NCI-H1436 (cell line): ENCODE measurements at places on chromosomes 4 and X.

DNA sequence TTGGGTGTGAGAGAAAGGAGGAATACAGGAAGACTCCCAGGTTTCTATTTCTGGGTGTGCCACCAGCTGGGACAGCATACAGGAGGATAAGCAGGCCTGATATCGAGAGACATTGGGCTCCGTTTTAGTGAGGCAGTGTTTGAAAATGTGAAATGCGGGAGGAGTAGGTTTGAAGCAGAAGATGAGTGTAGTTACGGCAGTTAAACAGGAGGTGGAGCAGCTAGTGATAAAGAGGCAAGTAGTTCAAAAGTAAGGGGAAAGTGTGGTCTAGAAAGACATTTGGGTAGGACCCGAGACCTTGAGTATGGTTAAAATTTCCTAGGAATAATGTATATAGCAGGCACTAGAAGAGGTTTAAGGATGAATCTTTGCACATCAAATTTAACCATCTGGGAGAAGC is 42.4 kb downstream of the DCUN1D4 start:
- no peak for DNase-seq

DNA sequence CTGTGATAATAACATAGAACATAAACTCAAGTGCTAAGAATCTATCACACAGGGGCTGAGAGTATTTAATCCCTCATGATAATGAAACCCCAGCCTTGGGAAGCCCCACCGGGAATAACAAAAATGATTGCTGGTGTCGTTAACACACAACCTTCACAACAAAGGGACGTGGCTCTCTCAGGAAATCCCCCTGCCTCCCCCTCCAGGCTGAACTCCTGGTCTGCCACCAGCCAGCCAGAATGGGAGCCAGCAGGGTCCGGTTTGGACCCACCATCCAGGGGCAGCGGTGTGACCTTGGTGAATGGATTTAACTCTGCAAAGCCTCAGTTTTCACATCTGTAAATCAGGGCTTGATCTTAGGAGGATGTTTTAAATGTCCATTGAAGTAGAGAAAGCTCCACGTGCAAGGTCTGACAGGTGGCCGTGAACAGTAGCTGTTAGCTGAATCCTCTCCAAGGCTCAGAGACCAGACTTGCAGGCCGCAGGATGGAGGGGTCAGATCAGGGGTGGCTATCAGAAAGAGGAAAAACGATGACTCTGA is 46.5 kb downstream of the ABLIM2 start:
- peak; percentile 7 for DNase-seq

- no peak for DNase-seq
Measured at GRCh38 chrX:54076903-54077302, 32.6 kb upstream of the PHF8 start.

DNA sequence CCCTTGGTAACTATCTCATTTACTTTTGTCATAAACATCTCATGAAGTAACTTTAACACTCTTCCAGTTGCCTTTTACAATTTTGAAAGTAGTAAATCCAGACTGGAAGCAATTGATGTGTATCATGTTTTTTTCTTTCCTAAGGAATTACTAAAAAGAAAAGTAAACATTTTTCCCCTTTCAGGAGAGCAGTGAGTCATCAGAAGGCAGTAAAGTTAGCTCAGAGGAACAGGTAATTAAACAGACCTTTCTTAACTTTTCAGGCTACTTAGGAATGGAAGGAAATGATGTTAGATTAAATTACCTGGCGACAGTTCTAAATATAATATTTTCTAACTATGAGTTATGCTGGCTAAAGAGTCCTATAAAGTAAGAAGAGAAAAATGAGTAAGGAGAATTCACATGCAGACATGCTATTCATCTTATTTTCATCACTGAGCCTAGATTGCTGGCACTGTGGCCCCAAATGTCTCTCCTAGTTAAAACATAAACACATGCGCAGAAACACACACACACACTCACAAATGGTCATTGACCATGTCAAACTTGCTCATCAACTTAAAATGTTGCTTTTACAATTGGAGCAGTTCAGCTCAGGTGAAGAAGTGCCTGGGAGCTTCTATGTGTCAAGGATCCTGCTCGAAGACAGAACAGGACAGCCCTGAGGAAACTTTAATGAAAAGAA is 9.3 kb downstream of the DMP1 start:
- no peak for DNase-seq

GRCh38 chr4:46131498-46132057 is 7.7 kb upstream of the GABRG1 start:
- no peak for DNase-seq

- DNase-seq: no peak
Measured at GRCh38 chr4:27861802-27862201, 1001.2 kb downstream of the STIM2 start.

DNA sequence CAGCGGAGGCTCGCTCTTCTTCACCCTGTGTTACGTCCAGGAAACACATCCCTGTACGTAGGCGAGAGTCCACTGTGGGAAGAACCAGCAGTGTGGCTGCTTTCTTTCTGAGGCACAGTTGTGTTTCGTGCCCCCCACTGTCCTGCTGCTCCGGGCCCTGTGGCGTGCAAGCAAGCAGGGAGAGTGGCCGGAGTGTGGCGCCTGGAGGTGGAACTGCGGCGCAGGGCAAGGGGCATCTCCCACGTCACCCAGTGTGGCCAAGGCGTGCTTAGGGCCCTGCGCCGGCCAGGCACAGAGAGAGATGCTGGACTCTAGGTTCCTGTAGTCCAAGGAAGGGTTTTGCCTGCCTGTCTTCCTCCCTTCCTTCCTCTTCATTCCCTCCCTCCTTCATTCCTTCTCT is 13.3 kb upstream of the PSAPL1 start:
- no peak for DNase-seq

- no peak for DNase-seq
Measured at GRCh38 chrX:82237328-82237727, 1035.4 kb downstream of the SH3BGRL start.

- no peak for DNase-seq
Measured at GRCh38 chr4:74546057-74546456, 101.1 kb downstream of the AREG start.

- DNase-seq: no peak
Measured at GRCh38 chrX:12115377-12115776, 22.9 kb upstream of the FRMPD4 start.

DNA sequence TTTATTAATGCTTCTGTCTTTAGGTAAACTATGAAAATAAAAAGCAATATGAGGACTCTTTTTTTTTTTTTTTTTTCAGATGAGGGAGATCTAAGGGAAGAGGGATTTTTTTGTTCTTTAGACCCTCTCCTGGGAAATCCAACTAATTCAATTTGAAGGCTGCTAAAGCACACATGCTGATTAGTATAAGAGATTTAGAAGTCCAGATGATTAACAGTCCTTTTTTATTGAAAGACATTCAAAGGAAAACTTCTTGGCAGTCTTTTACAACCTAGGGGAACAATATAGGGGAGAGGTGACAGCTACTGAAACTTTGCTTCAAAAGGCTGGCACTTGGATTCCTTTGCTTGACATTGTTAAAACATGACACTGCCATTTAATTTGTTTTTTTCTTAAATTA is 602.5 kb downstream of the RAPGEF2 start:
- no peak for DNase-seq

GRCh38 chr4:140255927-140256326 is 101.9 kb upstream of the MAML3 start:
- DNase-seq: no peak

GRCh38 chr4:36267486-36268268 is 13.7 kb upstream of the DTHD1 start:
- no peak for DNase-seq

- DNase-seq: no peak
Measured at GRCh38 chr4:137892134-137892533, 350.0 kb downstream of the SLC7A11 start.

DNA sequence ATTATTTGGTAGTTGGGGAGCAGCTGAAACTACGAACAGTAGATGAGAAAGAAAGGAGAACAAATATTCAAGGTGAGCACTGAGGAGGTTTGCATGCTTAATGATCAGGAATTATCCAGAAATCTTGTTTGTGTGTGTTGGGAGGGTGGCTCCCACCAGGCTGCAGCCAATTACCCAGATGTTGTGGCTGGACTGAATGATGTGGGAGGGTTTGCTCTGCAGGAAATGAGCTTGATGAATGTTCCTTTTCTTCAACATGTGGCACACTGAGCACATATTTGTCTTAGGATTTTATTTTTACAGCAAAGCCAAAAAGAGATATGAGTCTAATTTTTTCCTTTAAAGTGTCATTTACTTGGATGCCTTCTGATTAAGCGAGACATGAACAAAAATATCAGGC is 48.3 kb upstream of the AMOT start:
- no peak for DNase-seq

DNA sequence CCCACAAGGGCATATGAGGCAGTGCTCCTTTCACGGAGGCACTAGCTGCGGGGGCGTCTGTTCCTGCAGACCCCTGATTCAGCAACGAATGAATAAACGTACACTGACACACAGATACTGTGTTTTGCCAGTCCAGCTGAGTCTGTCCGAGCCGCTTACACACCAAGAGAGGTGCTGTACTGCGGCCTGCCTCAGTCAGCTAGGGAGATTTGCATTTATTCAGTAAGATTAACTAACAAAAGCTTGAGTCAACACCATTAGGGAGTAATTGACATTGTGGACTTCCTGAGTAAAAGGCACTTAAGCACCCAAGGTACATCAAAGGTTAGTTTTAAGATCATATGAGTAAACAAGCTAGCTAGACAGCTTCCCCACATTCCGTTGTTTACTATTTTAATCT is 31.0 kb upstream of the BEX4 start:
- DNase-seq: no peak

GRCh38 chr4:140099983-140100382 is 54.0 kb downstream of the MAML3 start:
- DNase-seq: no peak

DNA sequence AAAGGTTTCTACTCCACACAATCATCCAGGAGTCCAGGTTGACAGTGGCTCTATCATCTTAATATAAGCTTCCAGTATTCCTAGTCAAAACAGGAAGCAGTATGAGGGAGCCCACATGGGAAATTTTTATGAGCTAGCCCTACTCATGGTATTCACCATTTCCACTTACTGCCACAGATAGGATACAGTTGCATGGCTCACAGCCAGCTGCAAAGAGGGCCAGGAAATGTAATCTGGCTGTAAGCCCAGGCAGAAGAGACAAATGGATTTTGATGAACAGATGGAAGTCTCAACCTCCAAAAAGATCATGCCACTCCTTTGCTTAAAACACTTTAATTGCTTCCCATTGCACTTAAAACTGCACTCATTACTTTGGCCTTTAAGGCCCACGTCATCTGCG is 150.6 kb downstream of the ADAMTS3 start:
- DNase-seq: peak; percentile 1

- DNase-seq: peak; percentile 81
Measured at GRCh38 chrX:72238721-72239475, at the start of gene ERCC6L. ERCC6L (minus strand) TSS chrX:72239027; CDS start chrX:72238911, 116 bp downstream.

DNA sequence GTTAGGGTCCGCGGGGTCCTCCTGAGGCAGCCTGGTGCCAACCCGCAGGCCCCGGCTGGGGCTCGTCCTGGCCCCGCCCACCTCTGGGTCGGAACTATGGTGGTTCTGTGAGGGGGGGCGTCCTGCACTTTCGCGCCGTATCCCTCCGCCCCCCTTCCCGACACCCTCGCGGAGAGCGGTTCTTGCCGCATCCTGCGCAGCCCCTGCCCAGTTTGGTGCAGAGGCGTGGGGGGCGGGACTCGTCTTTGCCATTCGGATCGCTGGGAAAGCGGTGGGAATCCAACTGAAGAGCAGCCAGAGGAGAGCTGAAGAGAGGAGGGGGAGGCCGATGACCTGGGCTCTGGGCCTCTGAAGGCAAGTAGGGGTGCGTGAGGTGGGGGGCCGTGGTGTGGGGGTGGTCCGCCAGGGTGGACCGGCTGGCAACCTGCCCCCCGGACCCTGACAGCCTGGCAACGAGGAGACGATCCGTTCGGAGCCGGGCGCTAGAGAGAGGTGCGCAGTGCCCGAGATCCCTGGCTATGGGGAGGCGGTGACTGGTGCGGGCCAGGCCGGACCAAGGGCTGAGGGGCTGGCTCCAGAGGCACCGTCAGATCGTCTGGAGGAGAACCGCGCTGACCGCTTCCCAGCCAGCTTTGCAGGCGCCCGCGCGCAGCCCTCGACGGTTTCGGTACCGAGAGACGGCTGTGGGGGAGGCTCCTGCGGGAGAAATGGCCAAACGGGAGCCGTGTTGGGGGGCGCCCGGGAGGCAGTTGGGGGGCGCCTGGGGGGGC is at the start of gene GPRASP1:
Gene GPRASP1, plus strand, starts transcription at position 242 of the 770 bp plus-strand sequence. CDS start 2,431 bp downstream, outside the sequence.
- DNase-seq: peak; percentile 41

GRCh38 chrX:13053171-13053570 is 8.8 kb upstream of the FAM9C start:
- no peak for DNase-seq

DNA sequence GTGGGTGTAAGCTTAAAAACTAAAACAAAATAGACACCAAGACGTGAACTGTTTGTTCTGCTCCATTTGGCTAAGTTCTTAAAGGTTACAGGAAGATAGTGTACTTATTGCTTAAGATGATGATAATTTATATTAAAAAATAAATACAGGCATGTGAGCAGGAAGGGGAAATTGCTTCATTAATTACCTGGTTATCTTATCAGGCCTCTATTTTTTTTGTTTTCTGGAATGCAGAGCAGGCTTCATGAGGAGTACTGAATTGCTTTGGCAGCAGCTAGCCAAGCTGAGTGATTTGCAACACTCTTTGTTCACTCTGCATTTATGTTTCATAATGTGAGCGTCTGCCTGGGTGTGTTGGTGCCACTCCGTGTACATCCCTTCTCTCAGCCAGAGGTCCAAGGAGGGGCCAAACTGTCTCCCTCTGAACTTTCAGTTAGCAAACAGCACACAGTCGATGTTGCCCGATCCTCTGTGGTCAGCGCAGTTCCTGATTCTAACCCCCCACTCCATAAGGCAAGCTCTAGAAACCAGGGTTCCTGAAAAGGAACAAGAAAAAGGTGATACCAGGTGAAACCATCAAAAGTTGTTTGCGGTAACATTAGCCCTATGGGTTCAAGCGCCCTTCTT is 348.2 kb downstream of the SPRY1 start:
- DNase-seq: no peak
